ENCODE measurements at places on chromosomes 16 and 17. TPM values are rescaled to one million over a fixed set of nuclear protein-coding genes. Genes with fewer than 3 reads are reported as not detected.
A peak's percentile ranks its signal among the peaks of the same experiment; 100 is the strongest.

DNA sequence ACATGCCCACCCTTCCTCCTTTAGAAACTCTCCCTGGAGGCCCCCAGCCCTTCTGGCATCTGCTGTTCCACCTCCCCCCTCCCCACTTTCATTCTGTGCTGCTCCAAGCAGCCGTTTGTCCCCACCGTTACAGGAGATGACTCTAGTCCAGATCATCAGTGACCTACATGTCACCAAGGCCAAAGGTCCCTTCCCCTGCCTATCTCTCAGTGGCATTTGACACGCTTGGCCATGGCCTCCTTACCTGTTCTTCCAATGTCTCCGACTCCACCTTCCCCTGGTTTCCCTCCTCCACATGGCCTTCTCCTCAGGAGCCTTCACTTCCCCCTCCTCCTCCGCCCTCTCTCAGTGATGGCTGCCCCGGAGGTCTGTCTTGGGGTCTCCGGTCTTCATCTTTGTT is 9.4 kb downstream of the TMEM92 start:
- peaks cover 72% of the 10 kb centered on the region for H3K4me1 ChIP-seq
- H3K27ac ChIP-seq, result no peak overlapping the region
- H3K4me3 ChIP-seq, result no peak overlapping the region
- no peak for DNase-seq
- peaks cover 41% of the 10 kb centered on the region for H3K36me3 ChIP-seq

DNA sequence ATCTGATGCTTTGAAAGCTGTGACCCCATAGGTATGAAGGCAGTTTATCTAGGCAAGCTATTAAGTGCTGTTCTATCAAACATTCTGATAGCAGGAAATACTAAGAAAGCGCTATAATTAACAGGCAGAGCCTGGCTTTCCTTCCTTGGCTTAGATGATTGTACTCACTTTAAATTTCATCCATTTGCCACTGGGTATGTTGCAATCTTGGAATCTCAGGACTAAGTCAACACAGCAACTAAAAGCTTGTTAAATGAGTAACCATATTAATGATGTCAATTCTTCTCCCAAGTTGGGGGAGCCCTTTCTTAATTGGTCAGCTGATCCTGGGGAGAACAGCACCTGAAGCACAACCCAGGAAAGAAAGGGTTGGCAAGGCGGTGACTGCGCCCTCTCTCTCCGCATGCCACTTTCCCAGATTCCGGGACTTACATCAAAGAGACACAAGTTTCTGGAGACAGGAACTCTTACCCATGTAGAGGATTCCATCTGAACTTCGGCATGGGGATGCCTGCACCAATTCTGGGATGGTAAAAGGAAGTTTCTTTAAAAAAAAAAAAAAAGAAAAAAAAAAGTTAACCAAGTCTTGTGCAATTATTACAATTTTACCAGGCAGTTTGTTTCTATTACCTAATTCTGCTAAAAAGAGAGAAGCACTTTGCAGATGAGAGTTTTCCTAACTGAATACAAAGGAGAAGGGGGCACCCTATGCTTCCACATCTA is 54.4 kb upstream of the ICAM2 start:
- peaks cover 35% of the 10 kb centered on the region for H3K36me3 ChIP-seq
- H3K4me1 ChIP-seq, result peaks cover 30% of the 10 kb centered on the region
- H3K4me3 ChIP-seq, result no peak overlapping the region

DNA sequence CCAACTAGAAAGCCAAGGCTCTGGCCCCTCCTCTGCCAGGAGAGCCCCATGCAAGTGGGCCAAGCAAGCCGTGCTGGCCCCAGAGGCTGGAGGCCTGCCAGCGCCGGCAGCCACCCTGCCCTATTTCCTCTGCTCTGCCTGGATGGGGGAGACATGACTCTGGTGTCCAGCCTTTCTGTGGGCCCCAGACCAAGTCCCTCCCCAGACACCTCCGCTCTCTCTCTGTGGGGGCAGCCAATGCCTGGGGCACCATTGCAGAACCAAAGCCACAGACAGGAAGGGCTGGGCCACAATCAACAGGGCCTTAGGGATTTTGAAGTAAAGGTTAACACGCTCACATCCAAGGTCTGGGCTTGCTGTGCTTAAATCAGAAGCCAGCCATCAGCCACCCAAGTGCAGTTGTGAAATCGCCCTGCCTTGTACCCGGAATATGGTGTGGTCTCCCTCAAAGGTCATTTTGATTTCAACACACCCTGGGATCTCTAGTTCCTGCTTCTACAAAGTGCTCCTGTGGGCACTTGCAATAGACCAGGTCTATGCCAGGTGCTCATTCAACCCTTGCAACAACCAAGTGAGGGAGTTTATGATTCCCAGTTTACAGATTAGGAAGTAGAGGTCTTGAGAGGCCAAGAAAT is 63.5 kb upstream of the TEX2 start:
- no peak overlapping the region for H3K4me3 ChIP-seq
- H3K27ac ChIP-seq, result peak overlapping the region; percentile 46
- DNase-seq, result no peak
- H3K36me3 ChIP-seq, result no peaks in the 10 kb centered on the region

- H3K4me3 ChIP-seq, result no peak overlapping the region
- peak overlapping the region; percentile 4 for H3K27ac ChIP-seq
- peaks cover 11% of the 10 kb centered on the region for H3K36me3 ChIP-seq
Observed at GRCh38 chr16:46889245-46889941, 5.2 kb downstream of the GPT2 start.

CCL1 gene
- not detected for total RNA-seq

DNA sequence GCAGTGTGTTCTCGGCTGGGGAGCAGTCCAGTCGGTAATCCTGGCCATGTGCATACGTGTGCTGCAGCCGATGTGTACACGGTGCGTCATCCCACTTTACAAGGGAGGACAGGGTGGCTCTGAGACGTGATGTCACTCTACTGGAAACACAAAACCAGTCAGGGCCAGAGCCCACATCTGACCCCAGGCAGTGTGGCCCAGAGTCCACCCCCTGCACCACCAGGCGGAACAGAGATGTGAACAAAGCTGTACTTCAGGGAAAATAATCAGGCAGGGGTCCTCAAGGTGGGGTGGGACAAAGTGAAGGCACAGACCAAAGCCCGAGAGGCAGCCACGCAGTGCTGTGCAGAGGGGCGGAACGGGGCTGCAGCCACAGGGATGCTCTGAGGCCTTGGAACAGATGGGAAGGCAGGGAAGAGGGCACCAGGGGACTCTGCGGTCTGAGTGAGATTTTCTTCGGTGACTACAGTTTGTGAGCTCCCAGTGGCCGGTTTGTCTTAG is 181.5 kb downstream of the ZNF423 start:
- no peak overlapping the region for H3K27ac ChIP-seq
- H3K27me3 ChIP-seq, result no peaks in the 10 kb centered on the region
- H3K4me3 ChIP-seq, result no peak overlapping the region
- H3K36me3 ChIP-seq, result no peaks in the 10 kb centered on the region
- no peak for DNase-seq

DNA sequence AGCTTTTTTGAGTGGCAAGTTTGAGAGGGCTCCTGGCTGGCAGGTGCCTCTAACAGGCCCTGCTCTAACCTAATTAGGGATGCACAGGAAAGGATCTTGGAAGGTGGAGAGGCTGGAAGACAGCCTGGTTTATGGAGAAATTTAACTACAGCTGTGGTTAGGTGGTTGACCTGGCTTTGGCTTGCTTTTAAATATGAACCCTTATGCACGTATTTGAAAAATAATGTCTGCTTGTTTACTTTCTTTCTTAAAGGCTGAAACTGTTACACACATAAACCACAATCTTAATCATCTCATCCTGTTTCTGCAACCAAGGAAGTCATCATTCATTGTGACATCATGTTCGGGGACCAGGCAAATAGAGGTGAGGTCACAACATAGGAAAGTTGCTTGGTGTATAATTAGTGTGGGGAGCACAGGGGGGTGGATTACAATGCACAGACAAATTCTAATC is 23.1 kb upstream of the DHRS13 start:
- no peaks in the 10 kb centered on the region for H3K27me3 ChIP-seq
- H3K27ac ChIP-seq, result peak overlapping the region; percentile 4
- peaks cover 26% of the 10 kb centered on the region for H3K36me3 ChIP-seq
- no peak for DNase-seq
- H3K4me3 ChIP-seq, result no peak overlapping the region
- peaks cover 3% of the 10 kb centered on the region for H3K4me1 ChIP-seq

- H3K27ac ChIP-seq, result no peak overlapping the region
- no peaks in the 10 kb centered on the region for H3K36me3 ChIP-seq
- no peak overlapping the region for H3K4me3 ChIP-seq
- H3K4me1 ChIP-seq, result no peaks in the 10 kb centered on the region
- H3K27me3 ChIP-seq, result peaks cover 3% of the 10 kb centered on the region
- DNase-seq, result no peak
Observed at GRCh38 chr16:20167323-20167722, 93.6 kb upstream of the GPR139 start.

GRCh38 chr17:69246726-69247375 is 18.2 kb upstream of the ABCA10 start:
- H3K4me1 ChIP-seq, result peaks cover 4% of the 10 kb centered on the region
- no peaks in the 10 kb centered on the region for H3K36me3 ChIP-seq
- no peak overlapping the region for H3K27ac ChIP-seq
- H3K27me3 ChIP-seq, result no peaks in the 10 kb centered on the region

DNA sequence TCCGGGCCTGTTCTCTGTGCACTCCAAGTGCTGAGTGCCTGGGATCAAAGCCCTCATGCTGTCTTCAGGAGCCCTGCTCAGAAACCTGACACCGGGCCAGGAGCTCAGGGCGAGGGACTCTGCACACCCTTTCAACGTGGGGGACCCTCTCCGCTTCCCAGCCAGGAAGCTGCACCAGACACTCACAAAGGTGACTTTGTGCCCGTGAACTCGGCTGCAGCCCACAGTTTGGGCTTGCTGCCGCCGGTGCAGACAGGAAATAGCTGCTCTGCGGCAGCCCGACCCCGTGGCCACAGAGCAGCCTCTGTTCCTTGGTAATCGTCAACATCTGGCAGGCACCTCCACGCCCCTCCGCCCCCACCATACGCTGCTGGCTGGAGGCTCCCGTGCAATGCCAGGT is 93.4 kb upstream of the METRNL start:
- no peak for DNase-seq
- no peaks in the 10 kb centered on the region for H3K27me3 ChIP-seq
- peaks cover 19% of the 10 kb centered on the region for H3K4me1 ChIP-seq
- H3K4me3 ChIP-seq, result peak overlapping the region; percentile 15

DNA sequence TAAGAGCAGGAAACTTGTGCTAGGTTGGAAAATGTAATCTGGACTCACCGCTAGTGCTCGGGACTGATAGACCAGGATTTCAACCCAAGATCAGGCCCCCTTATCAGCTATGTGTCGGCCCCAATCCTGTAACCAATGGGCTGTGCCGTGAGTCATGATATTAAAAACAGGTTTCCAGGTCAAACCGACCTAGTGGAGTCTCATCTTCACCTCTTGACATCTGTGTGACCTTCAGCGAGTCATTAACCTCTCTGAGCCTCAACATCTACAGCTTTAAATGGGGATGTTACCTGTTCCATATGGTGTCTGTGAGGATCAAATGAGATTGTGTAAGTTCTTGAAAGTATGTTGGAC is 512 bp downstream of the PMM2 start:
- no peaks in the 10 kb centered on the region for H3K27me3 ChIP-seq
- H3K4me1 ChIP-seq, result peaks cover 44% of the 10 kb centered on the region
- H3K4me3 ChIP-seq, result peak overlapping the region; percentile 95
- no peak for DNase-seq
- peaks cover 13% of the 10 kb centered on the region for H3K36me3 ChIP-seq

GRCh38 chr17:56937687-56938086 is 23.2 kb downstream of the COIL start:
- peaks cover 22% of the 10 kb centered on the region for H3K36me3 ChIP-seq
- no peak overlapping the region for H3K27ac ChIP-seq
- no peak for DNase-seq
- no peaks in the 10 kb centered on the region for H3K27me3 ChIP-seq
- H3K4me1 ChIP-seq, result no peaks in the 10 kb centered on the region

SCNN1B gene
- not detected for total RNA-seq

- no peak overlapping the region for H3K27ac ChIP-seq
- H3K27me3 ChIP-seq, result peaks cover 8% of the 10 kb centered on the region
- H3K36me3 ChIP-seq, result no peaks in the 10 kb centered on the region
- H3K4me3 ChIP-seq, result peak overlapping the region; percentile 33
Observed at GRCh38 chr16:19886073-19886941, 1.7 kb upstream of the GPRC5B start.

DNA sequence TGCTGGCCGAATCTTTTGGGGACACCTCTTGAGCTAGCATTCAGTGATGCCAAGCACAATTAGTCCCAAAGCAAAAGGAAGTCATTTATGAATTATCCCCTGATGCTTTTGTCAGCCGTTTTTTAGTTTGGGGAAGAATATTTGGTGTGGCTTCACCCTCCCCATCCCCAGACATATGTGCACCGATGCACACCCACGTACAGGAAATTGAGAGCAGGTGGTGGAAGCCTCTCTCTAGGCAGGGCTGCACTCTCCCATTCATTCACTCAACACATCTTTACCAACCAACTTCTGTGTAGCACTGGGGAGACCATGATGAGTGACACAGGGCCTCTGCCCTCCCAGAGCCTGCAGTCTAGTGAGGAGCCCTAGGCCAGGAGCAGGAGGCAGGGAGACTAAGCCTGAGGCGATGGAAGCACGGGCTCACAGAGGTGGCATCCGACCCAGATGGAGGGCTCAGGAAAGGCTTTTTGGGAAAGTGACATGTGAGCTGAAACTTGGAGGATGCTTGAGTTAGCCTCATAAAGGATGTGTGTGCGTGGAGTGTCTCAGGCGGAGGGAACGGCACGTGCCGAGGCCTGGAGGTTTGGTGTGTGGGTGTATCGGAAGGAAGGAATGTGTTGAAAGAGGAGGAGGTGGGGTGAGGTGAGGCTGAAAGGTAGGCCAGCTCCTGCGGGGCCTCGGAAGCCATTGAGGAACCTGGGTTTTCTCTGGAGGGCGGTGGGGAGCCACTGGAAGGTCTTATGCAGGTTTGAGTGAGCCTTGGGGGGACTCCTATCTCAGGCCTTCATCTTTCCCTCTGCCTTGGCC is 43.8 kb downstream of the PSME3IP1 start:
- H3K36me3 ChIP-seq, result peaks cover 1% of the 10 kb centered on the region
- H3K27me3 ChIP-seq, result no peaks in the 10 kb centered on the region
- no peak overlapping the region for H3K4me3 ChIP-seq
- no peak for DNase-seq

ABCA8 gene
- total RNA-seq, result 21.0 TPM

- H3K27ac ChIP-seq, result peak overlapping the region; percentile 98
- peaks cover 38% of the 10 kb centered on the region for H3K4me1 ChIP-seq
- no peak for DNase-seq
- no peaks in the 10 kb centered on the region for H3K36me3 ChIP-seq
Observed at GRCh38 chr17:21282231-21282630, 2.3 kb upstream of the MAP2K3 start.

DNA sequence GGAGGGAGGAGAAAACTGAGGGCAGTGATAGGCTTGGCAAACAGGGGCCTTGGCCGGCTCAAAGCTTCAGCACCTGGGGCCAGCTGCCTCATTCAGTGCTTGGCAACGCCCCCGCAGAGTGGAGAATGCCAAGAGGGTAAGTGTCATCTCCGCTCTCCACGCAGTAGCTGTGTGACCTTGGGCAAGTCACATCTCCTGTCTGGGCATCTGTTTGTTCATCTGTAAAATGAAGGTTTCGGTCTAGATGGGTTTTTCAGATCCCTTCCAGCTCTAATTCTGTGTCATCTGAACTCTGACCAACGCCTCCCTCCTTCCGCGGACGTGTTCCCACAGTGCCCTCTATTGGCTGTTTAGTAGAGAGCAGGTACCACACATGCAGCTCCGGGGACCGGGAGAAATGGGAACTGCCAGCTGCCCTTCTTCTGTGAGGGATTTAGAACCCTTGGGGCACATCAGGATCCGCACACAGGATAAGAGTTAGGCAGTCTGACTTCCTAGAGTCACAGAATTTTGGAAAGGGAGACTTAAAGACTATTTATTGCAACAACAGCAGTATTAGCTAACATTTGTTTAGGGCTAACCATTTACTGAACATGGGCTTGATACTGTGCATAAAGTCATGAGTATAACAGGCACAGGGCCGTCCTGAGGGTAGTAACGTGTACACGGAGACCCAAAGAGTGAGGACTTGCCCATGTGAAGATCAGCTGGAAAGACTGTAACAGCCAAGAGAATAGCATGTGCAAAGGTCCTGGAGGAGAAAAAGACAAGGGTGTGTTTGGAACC is 26.8 kb downstream of the GP2 start:
- H3K4me1 ChIP-seq, result no peaks in the 10 kb centered on the region
- no peaks in the 10 kb centered on the region for H3K36me3 ChIP-seq
